Cardiac muscle cell (in vitro differentiated cells and primary cell): ENCODE measurements at places on chromosomes 5 and 9. TPM values are rescaled to one million over a fixed set of nuclear protein-coding genes. Genes with fewer than 3 reads are reported as not detected.

DNA sequence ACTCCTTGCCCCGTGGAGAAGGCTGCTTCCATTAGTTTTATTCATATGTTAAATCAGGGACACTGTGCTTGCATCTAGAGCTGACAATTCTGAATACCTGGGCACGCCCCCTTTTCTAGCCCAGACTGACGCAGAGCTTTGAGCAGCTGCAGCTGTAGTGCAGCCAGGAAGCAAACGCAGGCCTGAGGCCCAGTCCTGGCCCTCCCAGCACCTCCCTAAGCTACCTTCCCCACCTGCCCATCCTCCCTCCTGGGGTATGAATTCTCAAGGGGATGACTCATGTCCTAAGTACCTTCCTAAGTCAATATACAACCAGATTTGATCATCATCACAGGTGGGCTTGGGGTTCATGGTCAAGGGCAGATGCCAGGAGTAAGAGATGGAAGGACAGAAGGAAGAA is 3.5 kb downstream of the PHF19 start:
- DNase-seq: no peak

- DNase-seq: no peak
These were observed 79.5 kb downstream of the PRRT1B start for GRCh38 chr9:131624636-131625507.

ACSL6 gene
- 0.18 and 0.56 TPM in 2 replicates for total RNA-seq

CDH9 gene
- total RNA-seq: not detected in 2 replicates

ST8SIA4 gene
- total RNA-seq: 0.06 and 0.11 TPM in 2 replicates

PCDHGC5 gene
- 0.74 and 2.2 TPM in 2 replicates for total RNA-seq

ZCCHC9 gene
- total RNA-seq: 14.3 and 18.6 TPM in 2 replicates

- DNase-seq: no peak
These were observed 42.3 kb downstream of the CAMK4 start for GRCh38 chr5:111266491-111266890.

MEIKIN gene
- not detected in 2 replicates for total RNA-seq

DNA sequence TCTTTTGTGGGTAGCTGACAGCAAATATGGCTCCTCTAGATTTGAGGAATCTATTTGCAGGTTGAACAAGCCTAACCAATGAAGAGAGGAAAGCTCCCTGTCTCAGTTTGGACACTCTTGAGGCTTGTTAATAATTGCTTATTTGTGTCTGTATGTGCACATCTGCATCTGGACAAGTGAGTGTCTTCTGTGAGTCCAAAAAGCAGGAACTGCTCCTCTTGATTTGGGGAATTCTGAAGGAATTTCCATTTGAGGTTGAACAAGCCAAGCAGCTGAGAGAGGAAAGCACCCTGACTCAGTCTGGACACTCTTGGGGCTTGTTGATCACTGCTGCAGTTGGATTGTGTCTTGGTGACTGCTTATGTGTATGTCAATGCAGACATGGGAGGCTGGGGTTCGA is 211.6 kb downstream of the DTWD2 start:
- no peak for DNase-seq

- DNase-seq: no peak
These were observed 7.5 kb downstream of the ALDOB start for GRCh38 chr9:101427957-101428655.

DNA sequence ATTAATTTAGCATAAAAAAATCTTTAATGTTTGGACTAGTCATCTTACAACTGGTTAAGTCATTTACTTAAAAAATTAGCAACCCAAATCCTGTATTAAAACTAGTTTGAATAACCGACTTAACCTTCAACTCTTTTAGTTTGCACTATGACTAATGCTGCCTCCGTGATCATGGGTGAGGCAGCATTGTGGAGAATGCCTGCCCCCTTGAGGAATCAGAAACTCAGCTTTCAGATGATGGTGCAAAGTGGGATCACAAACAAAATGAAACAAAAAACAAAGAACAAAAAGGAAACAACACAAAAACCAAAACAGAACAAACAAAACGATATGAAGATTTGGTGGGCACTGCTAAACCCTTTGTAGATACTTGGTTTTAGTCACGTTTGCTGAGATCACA is 127.0 kb upstream of the PALM2AKAP2 start:
- DNase-seq: peak; percentile 64

DNA sequence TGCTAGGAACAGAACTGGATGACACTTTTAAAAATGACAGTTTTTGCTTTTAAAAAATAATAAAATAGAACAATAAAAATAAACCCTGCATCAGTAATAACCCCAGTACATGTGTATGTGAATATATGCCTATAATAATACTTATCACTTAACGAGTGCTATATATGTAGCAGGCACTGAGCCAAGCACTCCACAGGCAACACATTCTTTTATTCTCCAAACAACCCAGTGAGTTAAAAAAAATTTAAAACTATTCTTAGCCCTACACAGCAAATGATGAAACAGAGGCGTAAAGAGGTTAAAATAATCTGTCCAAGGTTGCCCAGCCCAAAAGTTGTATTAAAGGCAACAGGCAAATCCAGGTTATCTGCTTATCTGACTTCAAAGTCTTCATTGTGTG is 124.5 kb upstream of the SMIM23 start:
- peak; percentile 10 for DNase-seq

HOMER1 gene
- total RNA-seq: 18.1 and 28.0 TPM in 2 replicates

DNA sequence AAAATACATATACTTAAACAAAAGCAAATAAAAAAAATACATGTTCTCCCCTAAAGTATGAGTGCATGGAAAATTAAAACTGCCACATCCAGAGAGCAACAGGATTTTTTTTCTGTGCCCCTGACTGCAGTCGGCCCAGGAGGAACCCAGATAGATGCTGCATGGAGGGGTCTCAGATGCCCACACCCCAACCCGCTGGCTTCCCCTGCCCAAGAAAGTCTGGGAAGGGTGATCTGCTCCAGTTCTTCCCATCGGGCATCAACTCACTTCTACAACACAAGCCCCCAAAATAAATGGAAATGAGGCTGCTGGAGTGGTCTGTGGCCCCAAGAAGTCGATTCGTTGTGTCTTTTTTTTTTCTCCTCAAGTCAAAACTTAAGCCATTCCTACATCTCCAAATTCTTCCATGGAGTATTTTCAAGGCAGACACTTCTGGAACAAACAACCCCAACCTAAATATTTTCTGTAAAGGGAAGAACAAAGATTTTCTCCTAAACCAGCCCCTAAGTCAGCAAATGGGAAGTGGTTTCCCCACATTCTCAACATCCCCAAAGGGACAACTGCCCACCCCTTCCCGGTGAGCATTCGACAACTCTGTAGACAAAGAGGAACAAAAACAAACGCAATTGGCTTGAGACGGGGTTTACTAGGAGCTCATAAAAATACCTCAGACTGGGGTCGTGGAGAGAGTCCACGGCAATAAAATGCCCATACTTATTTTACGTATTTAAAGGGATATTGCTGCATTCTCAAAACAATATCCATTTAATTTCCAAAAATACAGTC is 46.7 kb downstream of the ROR2 start:
- no peak for DNase-seq

GRCh38 chr5:90399251-90399650 is 10.3 kb downstream of the CETN3 start:
- no peak for DNase-seq

DPH7 gene
- total RNA-seq: 57.3 and 65.6 TPM in 2 replicates

SPEF2 gene
- 2.2 and 5.7 TPM in 2 replicates for total RNA-seq

DNA sequence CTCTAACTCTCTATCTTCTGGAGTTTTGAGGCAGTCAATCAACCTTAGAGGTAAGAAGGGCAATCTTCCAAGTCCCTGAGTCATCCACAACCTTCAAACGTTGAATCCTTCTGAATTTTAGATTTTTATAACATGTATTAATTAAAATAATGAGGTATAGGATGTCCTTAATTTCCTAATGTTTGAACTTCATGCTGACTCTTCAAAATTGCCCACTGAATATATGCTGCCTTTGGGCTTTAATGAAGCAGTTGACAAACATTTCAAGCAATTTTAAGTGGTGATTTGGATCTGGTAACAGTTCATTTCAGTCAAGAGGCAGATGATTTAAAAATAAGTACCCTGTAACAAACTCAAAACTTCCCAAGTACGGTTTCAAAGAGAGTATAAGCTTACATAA is 26.0 kb downstream of the ERP44 start:
- DNase-seq: no peak

CMYA5 gene
- 36.5 and 87.2 TPM in 2 replicates for total RNA-seq

GRCh38 chr5:157245886-157246285 is 20.0 kb upstream of the CYFIP2 start:
- no peak for DNase-seq

DNA sequence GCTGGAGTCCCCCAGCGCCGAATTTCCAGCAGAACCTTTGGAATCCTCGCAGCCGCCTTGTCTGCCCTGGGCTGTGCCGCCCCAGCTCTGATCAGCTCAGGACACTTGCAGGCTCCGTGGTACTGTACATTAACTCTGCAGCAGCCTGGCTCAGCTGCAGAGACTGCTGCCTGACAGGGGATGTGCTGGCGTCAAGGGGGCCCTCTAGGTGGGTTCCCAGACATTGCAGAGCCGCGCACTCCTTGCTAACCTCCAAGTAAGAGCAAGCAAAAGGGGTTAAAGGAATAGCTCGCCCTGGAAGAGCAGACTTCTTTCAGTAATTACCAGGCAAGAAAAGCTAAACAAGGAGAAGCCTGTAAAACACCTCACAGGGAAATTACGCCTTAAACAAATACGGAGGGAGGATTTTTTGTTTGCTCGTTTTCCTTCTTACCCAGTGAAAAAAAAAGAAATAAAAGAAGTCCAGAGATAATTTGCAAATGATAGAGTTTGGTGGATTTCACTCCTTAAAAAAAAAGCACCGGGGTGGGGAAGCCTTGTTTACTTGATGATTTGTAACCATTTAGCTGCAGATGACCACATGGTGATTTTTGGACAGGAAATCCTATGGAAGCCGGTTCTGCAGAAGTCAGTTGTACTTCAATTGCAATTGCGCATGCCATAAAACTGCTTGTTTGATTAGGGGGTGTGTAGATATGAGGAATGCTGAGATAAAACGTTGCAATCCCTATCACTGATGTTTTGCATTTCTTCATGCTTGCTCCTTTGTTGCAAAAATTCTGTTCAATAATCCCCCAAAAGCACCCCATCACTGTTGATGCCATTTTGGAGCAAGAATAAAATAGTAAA is 305.8 kb downstream of the PDE4D start:
- DNase-seq: peak; percentile 87

- no peak for DNase-seq
These were observed 4.3 kb upstream of the CLPTM1L start for GRCh38 chr5:1349246-1349645.

GRCh38 chr9:116837018-116837989 is 150.2 kb downstream of the TRIM32 start:
- DNase-seq: no peak

DNA sequence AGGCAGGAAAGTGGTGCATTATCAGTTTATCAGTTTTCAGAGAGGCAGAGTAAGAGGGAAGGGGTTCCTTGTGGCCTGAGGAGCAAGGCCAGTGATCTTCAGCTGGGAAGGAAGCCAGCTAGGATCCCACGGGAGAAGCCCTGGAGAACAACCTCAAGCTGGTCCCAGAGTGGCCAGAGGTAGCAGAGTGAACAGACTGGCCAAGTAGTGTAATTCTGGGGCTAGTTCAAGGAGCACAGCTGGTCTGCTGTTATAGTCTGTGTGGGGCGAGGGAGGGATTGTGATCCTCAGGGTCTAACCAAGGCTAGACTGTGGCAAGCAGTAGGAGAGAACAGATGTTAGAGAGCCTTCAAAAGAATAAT is 164.6 kb downstream of the CARTPT start:
- DNase-seq: peak; percentile 32

DNA sequence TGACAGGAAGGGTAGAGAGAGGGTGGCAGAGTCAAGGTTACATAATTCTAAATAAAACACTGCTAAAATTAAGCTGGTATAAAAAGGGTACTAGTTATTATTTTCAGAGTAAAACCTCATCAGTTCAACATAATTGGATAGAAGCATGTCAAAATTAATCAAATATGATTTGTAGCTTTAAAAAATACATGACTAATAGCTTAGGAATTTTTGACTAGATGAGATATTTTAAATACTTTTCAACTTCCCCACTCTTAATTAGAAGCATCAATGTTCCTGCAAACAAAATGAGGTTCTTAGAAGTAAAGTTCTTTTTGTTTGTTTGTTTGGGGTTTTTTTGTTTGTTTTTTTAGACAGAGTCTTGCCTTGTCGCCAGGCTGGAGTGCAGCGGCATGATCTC is 29.1 kb downstream of the HTR4 start:
- DNase-seq: no peak

ADAMTS16 gene
- not detected in 2 replicates for total RNA-seq

GRCh38 chr5:107514305-107514704 is 156.4 kb downstream of the EFNA5 start:
- DNase-seq: no peak

DNA sequence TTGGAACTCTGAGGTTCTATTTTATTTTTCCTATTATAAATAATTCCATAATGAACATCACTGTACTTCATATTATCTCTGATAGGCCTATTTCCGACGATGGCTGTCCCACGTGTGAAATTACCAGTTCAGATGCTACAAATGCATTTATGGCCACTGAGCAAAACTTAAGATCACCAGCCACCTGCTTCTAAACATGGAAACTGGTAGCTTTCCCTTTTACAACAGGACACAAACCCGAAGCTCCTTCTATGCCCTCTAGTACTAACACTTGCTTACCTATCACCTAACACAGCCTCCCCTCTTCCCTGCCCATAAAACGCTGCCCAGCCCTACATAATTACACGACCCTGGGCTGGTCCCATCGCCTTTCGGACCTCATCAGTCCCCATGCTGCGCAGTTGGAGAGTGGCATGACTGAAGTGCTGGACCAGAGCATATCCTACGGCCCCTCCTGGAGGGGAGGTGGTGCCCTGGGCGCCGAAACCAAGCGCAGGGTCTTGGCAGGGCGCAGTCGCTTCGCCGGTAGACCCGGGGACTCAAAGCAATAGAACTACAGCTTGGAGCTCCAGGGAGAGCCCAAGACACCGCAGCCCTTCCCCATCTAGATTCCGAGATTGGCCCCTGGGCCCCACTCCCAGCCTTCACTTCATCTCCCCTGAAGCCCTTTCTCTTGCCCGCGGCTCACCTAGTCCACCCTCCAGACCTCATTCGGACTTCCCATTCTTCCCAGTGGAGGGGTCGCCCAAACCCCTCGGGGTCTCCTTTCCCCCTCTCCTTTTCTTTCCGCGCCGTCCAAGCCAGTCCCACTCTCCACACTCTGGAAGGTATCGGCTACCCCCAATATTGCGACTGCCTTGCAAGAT is 1.0 kb upstream of the SAP30L start:
- peak; percentile 29 for DNase-seq

BTNL8 gene
- total RNA-seq: not detected in 2 replicates

- no peak for DNase-seq
These were observed 204.1 kb downstream of the ARRDC3 start for GRCh38 chr5:91179018-91179417.

DNA sequence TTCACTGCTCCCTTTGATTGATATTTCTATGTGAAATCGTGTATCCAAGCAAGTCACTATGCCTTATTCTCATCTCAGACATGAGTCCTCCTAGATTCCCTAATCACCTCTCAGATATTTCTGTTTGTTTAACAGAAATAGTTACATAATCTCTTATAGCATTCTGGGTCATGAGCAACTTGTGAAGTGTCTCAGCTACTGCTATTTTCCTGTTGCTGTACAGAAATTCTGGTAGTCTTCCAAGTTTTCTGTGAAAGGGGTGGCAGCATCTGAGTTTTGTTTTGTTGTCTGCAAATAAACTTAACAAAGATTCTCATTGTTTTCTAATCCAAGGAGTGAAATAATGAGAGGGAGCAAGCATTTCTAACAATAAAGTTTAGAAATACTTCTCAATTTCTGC is 256.9 kb upstream of the ST8SIA4 start:
- no peak for DNase-seq

QRFP gene
- not detected in 2 replicates for total RNA-seq

GRCh38 chr5:4584982-4585381 is 555.1 kb upstream of the ADAMTS16 start:
- no peak for DNase-seq
